ENCODE measurements at places on chromosomes 11 and 22. TPM values are rescaled to one million over a fixed set of nuclear protein-coding genes. Genes with fewer than 3 reads are reported as not detected.

- H3K27me3 ChIP-seq: no peaks in the 10 kb centered on the region
- peaks cover 71% of the 10 kb centered on the region for H3K36me3 ChIP-seq
- H3K4me3 ChIP-seq: peak overlapping the region; percentile 89
- peaks cover 19% of the 10 kb centered on the region for H3K4me1 ChIP-seq
- DNase-seq: peak; percentile 69
- peak overlapping the region; percentile 77 for H3K27ac ChIP-seq
Measured at GRCh38 chr11:65183201-65183891, 1.6 kb downstream of the CAPN1 start.

GRCh38 chr22:48895336-48895735 lies 932.3 kb downstream of the BRD1 start:
- no peak for DNase-seq
- peaks cover 6% of the 10 kb centered on the region for H3K36me3 ChIP-seq
- no peak overlapping the region for H3K4me3 ChIP-seq
- no peaks in the 10 kb centered on the region for H3K27me3 ChIP-seq
- H3K4me1 ChIP-seq: no peaks in the 10 kb centered on the region

DNA sequence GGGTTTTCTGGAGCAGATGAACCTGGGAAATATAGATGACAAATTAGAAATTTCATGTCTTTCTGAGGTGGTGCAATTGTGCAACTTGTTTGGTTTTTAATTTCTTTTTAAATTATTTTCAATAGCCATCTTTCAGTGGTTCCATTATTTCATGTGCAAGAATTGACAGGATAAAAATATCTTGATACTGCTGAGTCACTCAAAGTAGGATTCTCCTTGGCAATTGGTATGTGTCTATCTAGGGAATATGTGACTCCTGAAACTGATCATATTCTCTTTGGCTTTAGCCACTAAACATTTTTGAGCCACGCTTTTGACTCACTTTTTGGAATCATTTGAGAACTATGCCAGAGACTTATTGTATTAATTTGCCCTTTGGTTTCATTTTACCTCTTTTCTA lies 331.5 kb downstream of the KCNA4 start:
- DNase-seq: no peak
- no peak overlapping the region for H3K27ac ChIP-seq
- no peaks in the 10 kb centered on the region for H3K36me3 ChIP-seq
- no peaks in the 10 kb centered on the region for H3K4me1 ChIP-seq
- H3K4me3 ChIP-seq: no peak overlapping the region
- H3K27me3 ChIP-seq: no peaks in the 10 kb centered on the region

Gene APOBEC3A
- not detected for total RNA-seq

Gene CD248
- total RNA-seq: not detected

- H3K4me1 ChIP-seq: no peaks in the 10 kb centered on the region
- peaks cover 5% of the 10 kb centered on the region for H3K36me3 ChIP-seq
- no peak overlapping the region for H3K27ac ChIP-seq
- H3K27me3 ChIP-seq: no peaks in the 10 kb centered on the region
- no peak overlapping the region for H3K4me3 ChIP-seq
Measured at GRCh38 chr11:67177399-67178281, 58.6 kb downstream of the KDM2A start.

DNA sequence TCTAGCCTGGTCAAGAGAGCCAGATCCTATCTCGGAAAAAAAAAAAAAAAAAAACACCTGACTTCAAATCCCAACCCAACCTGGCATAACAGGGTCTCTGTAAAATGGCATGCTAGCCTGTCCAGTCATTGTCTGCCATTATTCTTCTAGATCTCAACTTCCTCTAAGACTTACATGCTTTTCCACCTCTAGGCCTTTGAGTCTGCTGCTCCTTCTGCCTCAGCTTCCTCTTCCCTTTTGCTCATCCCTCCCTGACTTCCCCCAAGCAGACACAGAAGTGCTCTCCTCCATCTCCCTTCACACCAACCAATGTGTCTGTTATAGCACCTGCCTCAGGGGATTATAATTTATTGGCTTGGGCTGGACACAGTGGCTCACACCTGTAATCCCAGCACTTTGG lies 7.8 kb downstream of the STK33 start:
- H3K27ac ChIP-seq: no peak overlapping the region
- H3K36me3 ChIP-seq: no peaks in the 10 kb centered on the region
- no peak overlapping the region for H3K4me3 ChIP-seq
- no peaks in the 10 kb centered on the region for H3K4me1 ChIP-seq

Gene OR9G4
- not detected for total RNA-seq

DNA sequence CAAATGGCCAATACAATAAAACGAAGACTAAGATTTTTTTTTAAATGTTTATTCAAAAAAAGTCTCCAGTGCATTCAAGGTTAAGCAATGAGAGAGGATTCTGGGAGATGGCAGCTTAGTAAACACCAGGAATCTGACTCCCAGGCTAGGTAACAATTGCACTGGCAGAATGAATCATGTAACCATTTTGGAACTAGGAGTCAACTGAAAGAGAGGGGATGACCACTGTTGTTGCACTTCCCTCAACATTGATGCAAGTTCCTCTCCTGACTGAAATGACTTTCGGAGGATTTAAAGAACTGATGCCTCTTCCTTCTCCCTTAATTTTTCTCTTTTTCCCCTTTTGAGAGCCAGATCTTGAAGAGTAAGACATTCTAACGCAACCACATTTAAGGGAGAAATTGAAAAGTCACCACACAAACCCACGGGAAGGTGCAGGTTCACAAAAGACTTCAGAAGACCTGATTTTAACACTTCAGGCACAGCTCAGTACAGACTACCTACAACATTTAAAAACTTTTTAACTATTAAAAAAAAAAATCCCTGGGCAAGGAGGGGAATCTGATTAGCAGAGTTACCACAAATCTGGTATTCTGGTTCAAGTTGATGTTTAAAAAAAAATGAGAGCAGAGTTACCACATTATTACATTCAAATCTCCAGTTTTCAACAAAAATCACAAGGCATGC lies 56.8 kb downstream of the FCHSD2 start:
- no peaks in the 10 kb centered on the region for H3K4me1 ChIP-seq
- H3K4me3 ChIP-seq: no peak overlapping the region
- H3K27ac ChIP-seq: no peak overlapping the region
- DNase-seq: no peak

DNA sequence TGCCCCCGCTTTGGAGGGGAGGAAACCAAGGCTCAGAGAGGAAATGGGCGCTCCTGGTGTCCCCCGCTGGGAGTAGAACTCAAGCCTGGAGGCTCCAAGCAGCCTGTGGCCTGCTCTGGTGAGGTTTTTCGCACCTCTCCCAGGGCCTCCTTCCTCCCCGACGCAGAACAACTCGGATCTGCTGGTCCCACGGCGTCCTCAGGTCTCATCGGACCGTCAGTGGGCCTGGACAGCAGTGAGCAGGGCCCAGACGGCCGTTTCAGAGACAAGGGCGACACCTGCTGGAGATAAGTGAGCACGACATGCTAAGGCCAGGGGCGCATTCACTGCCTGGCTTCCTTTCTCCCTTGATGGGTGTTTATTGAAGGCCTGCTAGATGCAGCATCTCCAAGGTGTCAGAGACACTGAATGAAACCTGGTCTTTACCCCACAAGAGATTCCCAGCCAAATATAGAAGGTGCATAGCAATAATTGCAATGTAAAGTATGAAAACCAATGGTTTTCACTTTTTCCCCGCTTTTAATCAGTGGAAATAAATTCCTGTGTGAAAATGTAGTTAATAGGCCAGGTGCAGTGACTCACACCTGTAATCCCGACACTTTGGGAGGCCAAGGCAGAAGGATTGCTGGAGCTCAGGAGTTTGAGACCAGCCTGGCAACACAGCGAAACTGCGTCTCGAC lies 26.9 kb upstream of the CD82 start:
- peak; percentile 82 for DNase-seq
- no peak overlapping the region for H3K27ac ChIP-seq
- no peak overlapping the region for H3K4me3 ChIP-seq
- H3K36me3 ChIP-seq: no peaks in the 10 kb centered on the region
- no peaks in the 10 kb centered on the region for H3K4me1 ChIP-seq

GRCh38 chr11:48116437-48117228 lies 100.0 kb upstream of the OR4B1 start:
- H3K27me3 ChIP-seq: no peaks in the 10 kb centered on the region
- no peak overlapping the region for H3K4me3 ChIP-seq
- H3K27ac ChIP-seq: no peak overlapping the region
- peaks cover 5% of the 10 kb centered on the region for H3K36me3 ChIP-seq
- peaks cover 5% of the 10 kb centered on the region for H3K4me1 ChIP-seq
- peak; percentile 39 for DNase-seq

Gene MYO18B
- not detected for total RNA-seq

DNA sequence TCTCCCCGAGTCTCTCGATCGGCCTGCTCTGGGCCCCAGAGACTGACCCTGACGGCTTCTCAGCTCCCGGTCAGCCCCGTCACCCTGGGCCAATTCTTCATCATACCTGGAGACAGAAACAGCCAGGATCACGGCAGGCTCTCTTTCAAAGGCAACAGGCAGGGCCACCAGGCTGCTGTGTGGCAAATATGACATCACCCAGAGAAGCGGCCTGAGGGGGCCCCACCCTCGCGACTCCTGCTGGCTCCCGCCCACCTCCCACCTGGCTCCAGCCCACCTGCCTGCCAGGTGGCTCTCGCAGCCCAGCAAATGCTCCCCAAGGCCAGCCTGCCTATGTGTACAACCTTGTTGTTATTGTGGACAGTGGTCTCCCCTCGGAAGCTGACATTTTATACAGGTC lies 24.9 kb upstream of the PACSIN2 start:
- no peaks in the 10 kb centered on the region for H3K27me3 ChIP-seq
- DNase-seq: no peak
- no peak overlapping the region for H3K4me3 ChIP-seq

Gene FUT4
- 28.6 TPM for total RNA-seq

Gene UPB1
- total RNA-seq: 0.22 TPM

Gene TMPRSS4
- 132 TPM for total RNA-seq

All from Calu3 (cell line).